ENCODE measurements at places on chromosomes 3 and 15. TPM values are rescaled to one million over a fixed set of nuclear protein-coding genes. Genes with fewer than 3 reads are reported as not detected.

- no peak for DNase-seq
Observed at GRCh38 chr3:16524196-16524595, 10.7 kb upstream of the RFTN1 start.

GRCh38 chr3:122217901-122218300, 34.4 kb downstream of the CASR start:
- DNase-seq = no peak

DNA sequence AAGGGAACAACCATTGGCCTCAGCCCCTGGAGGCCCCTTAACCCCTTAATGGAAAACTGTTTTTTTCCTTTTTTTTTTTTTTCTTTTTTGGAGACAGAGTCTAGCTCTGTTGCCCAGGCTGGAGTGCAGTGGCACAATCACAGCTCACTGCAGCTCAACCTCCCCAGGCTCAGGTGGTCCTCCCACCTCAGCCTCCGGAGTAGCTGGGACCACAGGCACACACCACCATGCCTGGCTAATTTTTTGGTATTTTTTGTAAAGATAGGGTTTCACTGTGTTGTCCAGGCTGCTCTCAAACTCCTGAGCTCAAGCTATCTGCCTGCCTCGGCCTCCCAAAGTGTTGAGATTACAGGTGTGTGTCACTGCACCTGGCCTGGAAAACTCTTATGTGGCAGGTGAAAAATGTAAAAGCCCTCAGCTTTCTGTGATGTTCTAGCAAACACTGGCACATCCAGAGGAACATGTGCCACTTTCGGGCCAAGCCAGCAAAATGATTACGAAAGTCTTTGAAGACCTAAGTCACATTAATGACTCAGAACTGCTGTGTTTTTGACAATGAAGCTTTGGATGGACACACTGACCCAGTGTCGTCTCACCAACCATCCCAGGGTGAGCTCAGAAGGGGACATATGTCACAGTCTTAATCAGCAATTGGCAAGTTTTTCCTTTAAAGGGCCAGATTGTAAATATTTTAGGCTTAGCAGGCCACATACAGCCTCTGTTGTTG, 189.3 kb upstream of the TPM1 start:
- DNase-seq = no peak

DNA sequence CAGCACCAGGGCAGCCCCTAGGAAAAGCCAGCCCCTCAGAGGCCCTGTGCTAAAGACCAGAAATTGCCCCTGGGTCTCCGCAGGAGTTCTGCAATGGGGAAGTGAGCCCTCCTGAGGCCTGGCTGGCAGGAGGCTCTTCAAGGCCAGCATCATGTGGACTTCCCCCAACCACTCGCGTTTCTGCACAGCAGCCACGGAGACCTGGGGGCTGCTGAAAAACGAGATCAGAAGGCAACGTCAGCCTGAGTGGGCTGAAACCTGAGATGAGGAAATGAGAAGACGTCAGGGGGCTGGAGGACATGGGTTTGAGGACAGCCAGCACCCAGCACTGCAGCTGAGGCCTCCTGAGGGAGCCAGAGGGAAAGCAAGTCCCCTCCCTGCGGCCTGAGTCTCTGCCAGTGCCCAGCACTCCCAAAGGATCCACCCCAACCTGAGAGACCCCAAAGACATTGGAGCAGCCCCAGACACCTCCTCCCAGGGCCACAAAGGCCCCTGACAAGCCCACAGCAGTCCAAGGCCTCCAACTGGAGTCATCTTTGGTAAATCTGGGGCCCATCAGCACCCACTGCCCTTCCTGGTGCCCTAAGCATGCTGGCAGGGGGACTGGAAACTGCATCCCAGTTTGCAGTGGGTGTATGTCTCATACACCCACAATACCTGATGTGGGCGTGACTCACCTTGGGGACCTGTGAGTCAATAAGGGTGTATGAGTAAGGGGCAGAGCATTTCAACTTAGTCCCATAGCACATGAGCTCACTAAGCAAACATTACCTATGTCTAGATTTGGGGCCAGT, 29.2 kb upstream of the CYP11A1 start:
- DNase-seq = peak; percentile 93

DNA sequence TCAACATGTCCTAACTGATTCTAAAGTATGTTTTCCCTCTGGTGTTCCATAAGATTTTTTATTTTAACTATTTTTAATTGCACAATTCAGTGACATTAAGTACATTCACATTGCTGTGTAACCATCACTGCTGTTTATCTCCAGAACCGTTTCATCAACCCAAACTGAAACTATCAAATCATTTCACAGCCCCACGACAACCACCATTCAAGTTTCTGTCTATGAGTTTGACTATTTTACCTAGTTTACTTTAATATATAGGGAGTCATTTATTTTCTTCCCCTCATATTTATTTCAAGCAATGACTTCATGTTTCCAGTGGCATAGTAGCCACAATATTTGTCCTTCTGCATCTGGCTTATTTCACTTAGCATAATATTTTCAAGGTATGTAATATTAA, 8.4 kb downstream of the RTP1 start:
- no peak for DNase-seq

- DNase-seq = no peak
Observed at GRCh38 chr3:57808961-57809608, 53.0 kb downstream of the SLMAP start.

DNA sequence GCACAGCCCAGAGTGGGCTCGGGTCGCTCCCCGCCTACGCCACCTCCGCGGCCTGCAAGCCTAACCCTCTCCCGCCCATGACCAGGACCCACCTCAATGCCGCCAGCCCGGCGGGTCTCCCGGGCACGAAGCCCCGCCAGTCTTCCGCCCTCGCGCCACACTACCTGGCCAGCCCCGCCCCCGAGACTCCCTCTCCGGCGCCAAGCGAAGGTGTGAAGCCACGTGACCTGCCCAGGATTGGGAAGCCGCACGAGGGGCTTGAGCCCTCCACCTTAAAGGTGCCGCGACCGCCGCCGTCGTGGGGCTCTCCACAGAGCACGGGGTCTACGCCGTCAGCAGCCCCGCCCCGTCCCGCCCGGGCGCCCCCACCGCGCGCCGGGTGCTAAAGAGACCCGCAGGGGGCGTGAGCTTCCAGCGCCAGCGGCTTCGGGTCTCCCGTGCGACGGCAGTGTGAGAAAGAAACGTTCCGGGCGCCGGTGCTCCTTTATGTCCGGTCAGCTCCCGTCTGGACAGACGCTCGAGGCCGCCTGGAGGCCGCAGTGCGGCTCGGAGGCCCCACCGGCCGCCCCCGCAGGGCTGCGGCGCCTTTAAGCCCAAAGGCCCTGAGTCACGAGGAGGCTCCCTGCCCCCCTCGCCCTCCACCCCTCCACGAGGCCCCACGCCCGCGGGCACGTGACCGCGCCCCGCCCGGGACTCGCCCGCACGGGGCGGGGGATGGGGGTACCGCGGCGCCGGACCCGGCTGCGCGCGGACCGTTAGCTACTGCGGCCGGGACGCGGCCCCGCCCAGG, at the start of gene CPEB1:
TSS of gene CPEB1 (minus strand) at position 319 of the 790 bp plus-strand sequence. CDS start 18,904 bp downstream, outside the sequence.
- no peak for DNase-seq

GRCh38 chr3:31485196-31485595, 47.5 kb upstream of the STT3B start:
- no peak for DNase-seq

DNA sequence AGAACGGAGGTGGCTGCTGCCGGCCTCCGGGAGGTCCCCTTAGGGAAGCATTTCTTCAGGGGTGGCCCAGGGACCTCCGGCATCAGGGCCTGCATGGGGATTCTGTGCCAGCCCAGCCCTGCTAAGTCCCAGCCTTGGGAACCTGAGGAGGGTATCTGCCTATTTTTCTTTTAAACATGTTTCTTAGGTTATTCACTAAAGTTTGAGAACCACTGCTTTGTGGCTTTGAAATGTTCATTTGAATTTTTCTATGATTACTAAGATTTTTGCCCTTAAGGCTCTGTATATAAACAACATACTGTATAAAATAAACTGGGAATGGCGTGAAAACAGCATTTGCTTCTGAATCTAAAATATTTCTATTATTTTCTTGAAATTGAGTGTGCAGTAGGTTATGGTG, 24.4 kb downstream of the FAN1 start:
- no peak for DNase-seq

- DNase-seq = no peak
Observed at GRCh38 chr15:37103475-37104423, 3.4 kb upstream of the MEIS2 start.

DNA sequence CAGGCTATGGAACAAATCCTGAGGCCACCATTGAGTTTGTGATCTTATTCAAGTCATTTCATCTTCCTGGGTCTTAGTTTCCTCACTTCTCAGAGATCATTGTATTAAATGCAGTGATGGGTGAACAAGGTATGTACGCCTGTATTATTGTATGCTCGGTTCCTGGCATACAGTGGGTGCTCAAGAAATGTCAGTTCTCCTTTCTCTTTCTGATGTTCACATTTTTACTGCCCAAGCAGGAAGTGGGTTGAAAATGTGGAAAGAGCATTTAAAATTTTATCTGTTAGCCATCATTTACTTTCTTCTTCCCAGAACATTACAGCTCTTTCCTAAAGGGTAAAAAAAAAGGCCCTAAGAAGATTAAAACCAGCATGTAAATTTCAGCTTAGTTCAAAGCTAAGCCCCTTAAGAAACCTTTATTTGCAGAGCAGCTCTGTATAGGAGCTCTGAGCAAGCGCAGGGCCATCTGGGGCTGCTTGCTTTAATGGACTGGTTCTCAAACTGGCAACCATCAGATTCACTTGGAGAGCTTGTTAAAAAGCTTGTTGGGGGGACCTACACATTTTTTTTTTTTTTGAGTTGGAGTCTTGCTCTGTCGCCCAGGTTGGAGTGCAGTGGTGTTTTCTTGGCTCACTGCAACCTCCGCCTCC, 179.4 kb downstream of the CHST2 start:
- DNase-seq = no peak

GRCh38 chr3:122406198-122406597, 9.7 kb downstream of the WDR5B start:
- no peak for DNase-seq

DNA sequence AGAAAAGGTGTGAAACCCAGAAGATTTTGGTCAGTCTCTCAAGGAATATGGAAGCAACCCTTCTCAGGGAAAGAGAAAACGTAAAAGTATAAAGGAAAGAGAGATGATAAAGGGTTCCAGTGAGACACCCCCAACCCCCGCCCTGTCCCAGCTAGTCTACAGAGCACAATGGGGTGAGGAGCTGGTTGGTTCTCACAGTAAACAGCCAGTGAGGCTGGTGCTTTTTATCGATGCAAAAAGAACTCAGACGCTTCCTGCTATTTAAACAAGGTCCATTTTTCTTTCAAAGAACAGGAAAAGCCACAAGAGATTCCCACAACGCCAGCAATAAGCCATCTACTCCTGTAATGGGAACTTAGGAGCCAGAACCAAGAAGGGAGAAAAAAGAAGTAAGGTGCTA, 65.9 kb downstream of the CHAC1 start:
- no peak for DNase-seq

GRCh38 chr3:9169326-9169725, 80.1 kb downstream of the SRGAP3 start:
- DNase-seq = no peak

DNA sequence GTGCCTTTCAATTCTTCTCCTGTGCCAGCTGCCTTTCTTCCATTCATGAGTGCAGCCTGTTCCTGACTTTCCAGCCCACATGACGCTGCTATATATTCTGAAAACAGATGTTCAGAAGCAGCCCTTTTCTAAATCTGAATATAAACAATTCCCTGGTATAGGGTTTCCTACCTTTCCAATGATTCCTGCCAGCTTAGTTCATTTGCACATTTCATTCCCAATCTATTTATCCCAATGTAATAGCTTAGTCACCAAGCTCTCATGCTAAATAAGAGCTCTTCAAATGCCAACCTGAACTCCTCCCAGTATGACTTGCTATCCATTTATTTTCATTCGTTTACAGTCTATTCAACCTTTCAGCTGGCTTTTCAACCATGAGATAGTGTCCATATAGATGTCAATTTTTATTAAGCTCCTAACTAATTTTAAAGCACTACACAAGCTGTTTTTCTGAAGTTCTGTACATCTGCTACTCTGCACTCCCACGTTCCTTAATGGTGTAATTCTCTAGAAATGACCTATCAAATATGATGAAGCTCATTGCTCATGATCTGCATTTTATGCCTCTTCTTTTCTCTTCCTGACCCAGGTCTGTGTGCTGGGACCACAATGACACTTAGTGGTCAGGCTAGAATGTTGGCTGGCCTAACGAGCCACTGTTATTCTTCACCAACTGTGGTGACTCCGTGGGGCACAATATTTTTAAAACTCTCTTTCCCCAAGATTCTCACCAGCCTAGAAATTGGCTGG, 605.0 kb upstream of the TBL1XR1 start:
- no peak for DNase-seq

Gene AGTR1
- total RNA-seq = not detected

Gene TIMP4
- not detected for total RNA-seq

- DNase-seq = no peak
Observed at GRCh38 chr15:45177285-45177684, 10.5 kb downstream of the SHF start.

DNA sequence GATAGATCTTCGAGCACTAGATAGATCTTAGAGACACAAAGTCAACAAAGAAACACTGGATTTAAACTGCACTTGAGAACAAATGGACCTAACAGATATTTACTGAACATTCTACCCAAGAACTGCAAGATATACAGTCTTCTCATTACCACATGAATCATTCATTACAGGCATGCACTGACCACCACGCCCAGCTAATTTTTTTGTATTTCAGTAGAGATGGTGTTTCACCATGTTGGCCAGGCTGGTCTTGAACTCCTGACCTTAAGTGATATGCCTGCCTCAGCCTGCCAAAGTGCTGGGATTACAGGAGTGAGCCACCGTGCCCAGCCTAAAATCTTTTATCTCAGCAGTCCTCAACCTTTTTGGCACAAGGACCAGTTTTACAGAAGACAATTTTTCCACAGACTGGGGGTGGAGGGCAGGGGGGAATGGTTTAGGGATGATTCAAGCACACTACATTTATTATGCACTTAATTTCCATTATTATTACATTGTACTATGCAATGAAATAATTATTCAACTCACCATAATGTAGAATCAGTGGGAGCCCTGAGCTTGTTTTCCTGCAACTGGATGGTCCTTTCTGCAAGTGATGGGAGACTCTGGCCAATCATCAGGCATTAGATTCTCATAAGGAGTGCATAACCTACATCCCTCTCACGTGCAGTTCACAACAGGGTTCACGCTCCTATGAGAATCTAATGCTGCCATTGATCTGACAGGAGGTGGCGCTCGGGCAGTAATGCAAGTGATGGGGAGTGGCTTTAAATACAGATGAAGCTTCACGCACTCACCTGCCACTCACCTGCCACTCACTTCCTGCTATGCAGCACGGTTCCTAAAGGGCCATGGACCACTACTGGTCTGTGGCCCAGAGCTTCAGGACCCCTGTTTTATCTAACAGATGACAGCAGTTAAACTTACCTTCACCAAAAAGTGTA, 21.7 kb downstream of the CSNK1G1 start:
- DNase-seq = no peak

Gene PLSCR2
- total RNA-seq = not detected

GRCh38 chr15:85766001-85766831, 28.5 kb downstream of the KLHL25 start:
- DNase-seq = no peak

Gene TMEM212
- not detected for total RNA-seq

Measured in GM12878 (cell line).